ENCODE measurements at places on chromosomes 7 and 10.

DNA sequence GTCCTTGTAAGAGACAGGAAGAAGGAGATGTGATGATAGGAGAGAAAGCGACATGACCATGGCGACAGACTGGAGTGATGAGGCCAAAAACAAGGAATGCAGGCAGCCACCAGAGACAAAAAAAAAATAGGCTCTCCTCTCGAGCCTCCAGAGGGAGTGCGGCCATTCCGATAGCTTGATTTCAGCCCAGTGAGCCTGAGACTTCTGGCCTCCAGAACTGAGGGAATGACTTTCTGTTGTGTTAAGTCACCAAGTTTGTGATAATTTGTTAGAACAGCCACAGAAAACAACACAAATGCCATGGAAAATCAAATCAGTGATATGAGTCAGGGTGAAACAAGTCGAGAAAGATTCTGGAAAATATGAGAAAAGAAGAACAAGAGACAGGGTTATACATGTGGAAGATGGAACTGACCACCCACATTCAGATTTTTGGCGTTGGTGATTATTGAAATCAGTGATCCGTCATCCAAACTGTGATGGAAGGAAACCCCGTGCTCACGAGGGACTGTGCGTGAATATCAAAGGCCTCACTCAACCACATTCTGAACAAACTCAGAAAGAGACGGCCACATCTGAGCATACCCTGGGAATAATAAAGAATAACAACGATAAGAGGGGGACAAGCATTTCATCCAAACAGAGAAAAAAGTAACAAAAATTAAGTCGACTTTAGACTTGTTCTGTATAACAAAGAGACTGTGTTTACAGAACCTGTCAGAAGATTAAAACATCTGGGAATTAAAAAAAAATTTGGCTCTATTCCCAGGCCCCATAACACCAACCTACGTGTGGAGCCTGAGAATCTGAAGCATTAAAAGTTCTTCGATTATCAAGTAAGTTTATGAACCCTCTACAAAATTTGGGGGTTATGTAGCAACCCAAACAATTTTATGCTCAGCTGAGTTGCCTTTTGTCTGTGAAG is 72.1 kb downstream of the EEPD1 start:
- DNase-seq, result no peak

DNA sequence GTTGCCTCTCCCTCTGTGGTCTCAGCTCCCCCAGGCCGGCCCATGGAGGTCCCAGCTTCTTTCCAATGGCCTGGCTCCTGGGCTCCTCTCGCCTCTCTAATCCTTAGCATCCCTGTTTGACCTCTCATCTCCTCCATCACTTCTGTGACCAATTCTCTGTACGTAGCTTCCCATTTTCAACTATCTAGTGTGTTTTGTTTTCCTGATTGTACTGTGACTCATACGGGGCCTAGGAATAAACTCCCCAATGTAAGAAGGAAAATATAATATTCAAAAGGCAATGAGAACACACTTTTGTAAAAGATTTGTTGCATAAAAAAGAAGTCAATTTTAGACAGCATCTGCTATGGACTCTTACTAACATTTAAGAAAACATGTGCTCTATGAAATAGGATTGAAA is 90.3 kb downstream of the MKX start:
- DNase-seq, result no peak

GRCh38 chr7:2734084-2734686 is 46.2 kb downstream of the AMZ1 start:
- no peak for DNase-seq

DNA sequence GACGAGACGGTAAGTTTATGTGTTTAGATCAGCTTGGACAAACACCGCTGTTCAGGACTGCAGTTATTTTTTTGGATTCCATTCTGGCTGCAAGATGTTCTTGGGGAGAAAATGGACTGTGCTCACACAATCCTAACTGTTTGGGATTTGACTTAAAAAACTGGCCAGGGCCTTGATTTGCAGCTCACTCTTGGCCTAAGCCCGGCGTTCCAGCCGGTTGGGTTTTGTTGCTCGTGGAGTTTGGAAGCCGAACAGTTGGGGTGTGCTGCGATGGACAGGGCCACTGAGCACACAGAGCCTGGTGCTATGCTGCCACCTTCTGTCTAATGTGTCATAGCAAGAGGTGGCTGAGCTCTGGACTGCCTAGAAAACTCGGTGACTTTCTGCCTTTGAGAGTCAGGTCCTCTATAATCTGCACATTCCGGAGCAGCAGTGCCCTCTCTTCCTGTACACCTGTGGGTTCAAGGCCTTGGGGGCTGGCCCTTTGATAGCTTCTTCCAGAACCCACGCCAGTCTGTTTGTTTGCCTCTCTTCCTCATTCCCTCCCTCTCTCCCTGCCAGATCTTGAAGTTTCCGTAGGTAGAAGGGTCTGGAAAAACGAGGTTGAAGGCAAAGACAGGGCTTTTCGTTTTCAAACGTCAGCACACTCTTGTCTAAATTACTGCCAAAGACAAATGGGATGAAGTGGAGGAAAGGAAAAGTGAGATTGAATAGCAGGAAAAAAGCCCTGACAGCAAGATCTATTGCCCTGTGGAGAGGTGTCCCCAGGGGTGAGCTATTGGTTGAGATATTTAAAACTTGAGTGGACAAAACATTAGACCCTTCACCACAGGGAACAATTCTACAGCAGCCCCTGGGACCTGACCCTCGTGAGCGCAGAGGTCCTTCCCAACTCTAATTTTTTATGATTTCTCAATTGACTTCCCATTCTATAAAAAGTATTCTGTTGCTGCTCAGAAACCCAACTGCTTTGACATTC is 167.5 kb upstream of the HABP2 start:
- peak; percentile 36 for DNase-seq

GRCh38 chr10:4810092-4810491 is 15.9 kb upstream of the AKR1E2 start:
- no peak for DNase-seq

- DNase-seq, result no peak
Observed at GRCh38 chr7:158362001-158362400, 225.6 kb downstream of the PTPRN2 start.
